Hematopoietic multipotent progenitor cell treated with erythropoietin and hydrocortisone succinate and interleukin-3 and kit ligand, for 8 days (in vitro differentiated cells): ENCODE measurements at places on chromosomes 2 and 18.

GRCh38 chr2:88139203-88139702 is 11.4 kb upstream of the FABP1 start:
- no peak for DNase-seq

- DNase-seq, result peak; percentile 60
Observed at GRCh38 chr2:217713395-217714286, 289.2 kb downstream of the TNS1 start.

DNA sequence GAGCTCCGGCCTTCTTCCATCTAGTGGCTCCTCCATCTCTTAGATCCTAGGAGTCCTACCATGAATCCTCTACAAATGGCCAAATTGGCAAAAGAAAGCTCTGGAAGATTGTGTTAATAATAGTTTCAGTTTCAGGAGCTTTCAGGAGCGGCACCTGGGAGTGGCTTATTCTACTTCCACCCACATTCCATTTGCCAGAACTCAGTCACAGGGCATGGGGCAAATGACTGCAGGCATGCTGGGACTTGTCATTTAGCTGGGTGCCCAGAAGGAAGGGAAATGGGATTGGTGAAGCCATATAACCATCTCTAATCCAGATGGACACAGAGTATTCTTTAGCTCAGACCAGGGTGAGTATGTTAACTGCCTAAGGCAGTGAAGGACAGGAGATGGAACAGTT is 3.6 kb upstream of the LRATD1 start:
- DNase-seq, result no peak

- no peak for DNase-seq
Observed at GRCh38 chr2:240856151-240856980, 12.3 kb upstream of the AGXT start.

- DNase-seq, result peak; percentile 43
Observed at GRCh38 chr18:21735452-21736015, 5.1 kb upstream of the MIB1 start.
